ENCODE measurements at places on chromosomes 12 and 14.

DNA sequence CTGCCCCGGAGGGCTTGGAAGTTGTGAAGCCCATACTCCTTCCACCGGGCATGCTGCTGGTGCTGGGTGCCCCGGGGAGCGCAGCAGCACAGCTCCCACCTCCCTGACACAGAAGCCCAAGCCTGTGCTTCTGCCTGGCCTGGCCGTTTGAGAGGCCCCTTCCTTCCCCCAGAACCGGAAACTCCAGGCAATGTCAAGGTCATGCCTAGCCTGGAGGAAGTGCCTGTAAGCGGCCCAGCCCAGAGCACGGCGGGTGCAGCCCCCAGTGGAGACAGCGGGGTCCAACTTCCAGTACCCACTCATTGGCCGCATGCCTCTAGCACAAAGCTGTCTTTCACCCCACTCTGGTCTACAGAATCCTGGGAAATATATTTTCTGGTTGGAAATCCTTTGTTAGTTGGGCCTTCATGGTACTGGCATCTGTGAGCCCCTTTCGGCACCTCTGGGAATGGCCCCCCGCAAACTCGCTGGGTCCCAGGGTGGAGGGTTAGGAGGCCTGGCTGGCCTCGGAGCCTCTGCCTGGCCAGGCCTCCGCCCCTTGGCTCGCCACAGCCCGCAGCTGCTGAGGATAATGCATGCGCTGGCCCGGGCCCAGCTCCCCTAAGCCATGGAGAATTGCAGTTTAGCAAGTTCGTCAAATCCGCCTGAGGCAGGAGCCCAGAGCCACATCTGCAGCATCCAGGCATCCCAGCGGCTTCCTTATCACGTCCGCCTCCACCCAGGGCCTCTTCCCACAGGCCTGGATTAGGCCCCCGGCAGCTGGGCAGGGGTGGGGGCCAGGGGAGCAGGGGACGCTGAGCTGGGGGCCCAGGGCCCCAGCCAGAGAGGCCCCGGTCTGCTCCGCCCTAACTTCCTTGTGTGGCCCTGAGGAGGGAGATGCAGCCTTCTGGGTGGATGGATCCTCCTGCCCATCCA, 48.9 kb upstream of the DLK1 start:
- DNase-seq = no peak

- DNase-seq = no peak
Measured at GRCh38 chr14:71324767-71325272, 417.6 kb downstream of the PCNX1 start.

DNA sequence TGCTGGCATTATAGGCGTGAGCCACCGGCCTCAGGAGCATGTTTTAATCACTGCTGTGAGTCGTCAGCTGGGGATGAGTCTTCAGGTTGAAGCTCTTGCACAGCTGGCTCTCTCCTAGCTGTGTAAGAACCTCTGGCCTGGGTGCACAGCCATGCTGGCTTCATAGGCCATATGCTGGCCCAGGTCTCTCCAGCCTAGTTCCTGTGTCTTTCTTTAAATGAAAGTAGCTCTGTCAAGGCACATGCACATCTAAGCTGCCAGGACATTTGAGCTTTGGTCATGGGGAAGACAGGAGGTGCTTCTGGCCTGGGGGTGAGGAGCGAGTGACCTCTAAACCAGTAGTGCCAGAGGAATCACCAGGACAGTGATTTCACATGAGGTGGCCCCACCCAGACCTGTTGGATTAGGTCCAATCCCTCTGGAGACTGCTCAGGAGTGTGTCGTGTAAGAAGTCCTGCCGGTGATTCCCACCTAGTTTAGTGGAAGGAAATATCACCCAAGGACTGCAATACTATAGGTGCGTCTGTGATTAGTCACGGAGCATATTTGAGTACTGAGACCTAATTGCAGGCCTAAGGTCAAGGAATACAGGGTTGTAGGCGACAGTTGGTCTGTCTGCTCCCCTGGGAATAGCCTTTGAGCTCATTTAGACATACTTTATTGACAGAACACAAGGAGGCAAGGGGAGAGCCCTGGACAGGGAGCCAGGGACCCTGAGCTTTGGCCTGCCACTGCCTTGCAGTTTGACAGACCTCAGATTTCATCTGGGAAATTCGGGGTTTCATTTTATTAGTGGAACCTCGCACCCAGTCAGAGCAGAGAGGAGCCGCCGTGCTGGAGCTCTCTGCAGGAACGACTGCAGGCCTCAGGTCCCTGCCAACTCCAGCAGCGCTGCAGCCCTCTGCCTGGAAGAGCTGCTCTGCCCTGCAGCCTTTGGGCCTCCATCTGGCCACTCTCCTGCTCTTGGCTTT, 67.0 kb downstream of the ANKRD9 start:
- DNase-seq = no peak

GRCh38 chr12:6340745-6341416, 995 bp downstream of the TNFRSF1A start:
- no peak for DNase-seq

DNA sequence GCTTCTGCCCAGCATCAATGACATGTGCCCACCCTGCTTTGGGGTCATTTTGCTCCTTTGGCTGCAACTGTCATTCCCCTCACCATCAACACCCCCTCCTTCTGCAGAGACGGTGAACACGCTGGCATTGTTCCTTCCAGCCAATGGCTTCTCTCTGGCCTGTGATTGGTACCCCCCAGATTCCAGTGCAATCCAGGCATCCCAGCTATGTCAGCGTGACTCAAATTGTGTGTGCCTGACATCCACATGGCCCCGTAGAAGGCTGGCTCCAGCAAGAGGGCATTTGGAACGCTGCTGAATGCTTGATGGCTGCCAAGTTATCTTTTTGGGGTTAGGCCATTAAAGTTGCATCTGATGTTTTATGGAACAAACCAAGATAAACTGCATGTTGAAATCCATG, 21.0 kb upstream of the CCND2 start:
- DNase-seq = no peak

DNA sequence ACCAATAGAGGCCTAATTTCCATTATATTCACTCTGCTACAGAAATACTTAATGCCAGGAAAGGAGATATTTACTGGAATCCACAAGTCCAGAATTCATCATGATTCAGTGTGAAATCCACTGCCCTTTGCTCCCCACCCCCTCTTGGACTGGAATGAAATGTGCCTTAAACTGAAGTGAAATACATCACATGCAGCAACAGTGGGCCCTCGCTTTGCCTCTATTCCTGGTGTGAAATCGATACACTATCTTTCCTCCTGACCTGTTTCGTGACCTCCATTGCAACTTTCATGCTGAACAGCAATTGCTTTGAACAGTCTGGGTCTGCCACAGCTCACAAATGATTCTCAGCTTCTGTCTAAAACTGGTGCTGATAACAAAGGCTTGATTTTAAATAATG, 100.6 kb downstream of the NPAS3 start:
- DNase-seq = no peak

- no peak for DNase-seq
Measured at GRCh38 chr14:92923744-92924103, 774 bp downstream of the CHGA start.

DNA sequence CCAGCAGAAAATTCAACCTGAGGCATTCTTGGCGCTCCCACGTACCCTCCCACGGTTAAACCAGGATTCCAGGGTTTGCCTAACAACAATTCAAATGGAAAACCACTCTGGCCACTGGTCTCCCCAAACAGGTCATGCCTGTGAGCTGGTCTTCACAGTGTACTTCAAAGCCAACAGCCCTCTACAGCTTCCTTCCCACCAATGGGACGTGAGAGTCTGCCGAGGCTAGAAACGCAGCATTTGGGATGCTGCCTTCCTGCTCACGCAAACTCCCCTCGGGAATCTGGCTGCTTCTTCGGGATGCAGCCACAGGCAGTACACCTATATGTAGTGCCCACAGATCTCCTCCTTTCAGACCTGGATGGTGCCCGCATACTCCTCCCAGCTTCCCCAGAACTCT, 149.1 kb downstream of the KLHL28 start:
- DNase-seq = no peak

- DNase-seq = no peak
Measured at GRCh38 chr12:125228519-125229260, 163.5 kb downstream of the AACS start.

GRCh38 chr12:101414533-101415119, 7.1 kb upstream of the ARL1 start:
- DNase-seq = peak; percentile 18

DNA sequence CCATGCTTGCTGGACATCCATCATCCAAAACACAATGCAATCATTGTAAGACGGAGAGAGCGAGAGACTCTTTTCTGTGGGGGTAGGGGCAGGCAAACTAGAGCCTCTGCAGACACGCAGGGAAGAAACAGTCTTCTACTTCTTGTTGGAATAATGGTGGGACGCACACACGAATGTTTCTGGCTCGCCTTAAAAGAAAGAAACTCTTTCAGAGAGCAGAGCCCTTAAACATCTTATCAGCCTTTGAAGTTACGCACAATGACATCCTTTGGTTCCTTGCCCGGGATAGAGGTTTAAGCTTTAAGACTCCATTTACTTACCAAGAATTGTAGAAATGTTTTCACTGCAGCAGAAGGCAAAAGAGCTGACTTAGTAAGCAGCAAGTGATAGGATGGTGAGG, 133.8 kb upstream of the FOXN3 start:
- DNase-seq = no peak

DNA sequence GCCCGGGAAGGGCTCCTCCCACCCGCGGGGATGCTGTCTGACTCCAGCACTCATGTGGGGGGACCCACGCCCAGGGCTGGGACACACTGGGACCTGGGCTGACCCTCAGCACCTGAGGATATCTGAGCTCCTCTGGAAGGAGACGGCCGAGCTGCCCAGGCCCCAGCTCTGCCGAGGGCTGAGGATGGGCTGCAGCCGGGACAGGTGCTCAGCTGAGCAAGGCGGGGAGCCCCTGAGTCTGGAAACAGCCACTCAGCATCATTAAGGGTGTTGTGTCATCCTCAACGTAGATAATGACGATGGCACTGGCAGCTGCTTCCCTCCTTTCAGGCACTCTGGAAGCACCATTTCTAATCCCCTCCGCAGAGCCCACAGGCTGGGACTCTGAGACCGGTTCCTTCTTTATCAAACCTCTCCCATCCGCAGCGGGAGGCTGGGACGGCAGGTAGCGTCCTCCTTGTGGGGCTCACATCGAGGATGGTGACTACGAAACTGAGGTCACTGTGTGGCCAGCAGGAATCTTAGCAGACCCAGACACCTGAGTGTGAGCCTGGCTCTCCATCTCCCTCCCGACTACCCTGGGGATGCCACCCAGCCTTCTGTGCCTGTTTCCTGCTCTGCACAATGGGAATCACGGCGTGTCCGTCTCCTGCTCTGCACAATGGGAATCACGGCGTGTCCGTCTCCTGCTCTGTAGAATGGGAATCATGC, 26.7 kb upstream of the SFSWAP start:
- DNase-seq = no peak

DNA sequence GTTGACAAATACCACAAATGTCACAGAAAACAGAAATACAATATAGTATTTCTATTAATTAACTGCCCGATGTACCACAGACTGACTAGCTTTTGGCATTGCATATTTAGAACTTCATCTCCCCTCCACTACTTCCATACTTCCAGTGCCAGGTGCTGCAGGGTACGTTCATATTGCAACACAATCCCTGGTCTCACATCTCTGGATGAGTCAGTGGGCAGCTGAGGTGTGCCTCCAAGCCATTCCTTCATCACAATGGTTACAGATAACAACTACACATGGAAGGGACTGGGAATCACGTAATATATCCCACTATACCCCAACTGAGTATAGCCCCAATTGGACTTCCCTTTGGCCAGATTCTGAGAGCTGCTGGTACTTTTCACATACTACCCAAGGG, 31.1 kb downstream of the CCDC198 start:
- DNase-seq = no peak

GRCh38 chr12:32502693-32503502, 103.5 kb downstream of the FGD4 start:
- DNase-seq = no peak

DNA sequence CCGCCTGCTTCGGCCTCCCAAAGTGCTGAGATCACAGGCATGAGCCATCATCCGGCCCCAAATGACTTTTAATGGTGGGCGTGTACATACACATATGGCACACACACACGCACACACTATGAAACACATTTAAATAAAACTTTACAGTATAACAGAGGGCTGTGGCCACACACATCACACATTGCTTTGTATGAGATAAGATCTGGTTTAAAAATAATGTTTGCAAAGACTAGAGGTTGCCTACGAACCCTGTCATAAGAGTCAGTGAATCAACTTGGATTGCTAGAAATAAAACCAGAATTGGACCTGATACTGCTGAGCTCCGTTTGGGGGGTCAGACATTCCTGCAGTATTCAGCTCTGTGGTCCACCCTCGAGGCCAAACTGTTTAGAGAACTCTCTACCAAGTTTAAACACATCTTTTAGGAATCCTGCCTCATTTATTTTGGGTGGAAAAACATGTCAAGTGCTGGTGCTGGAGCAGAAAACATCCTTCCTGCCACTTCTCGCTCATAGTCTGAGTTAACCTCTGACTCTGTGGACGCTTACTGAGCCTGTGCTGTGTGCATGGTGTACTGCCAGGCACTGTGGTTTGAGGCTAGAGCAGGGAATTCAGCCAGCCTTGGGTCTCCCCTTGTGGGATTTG, 47.8 kb upstream of the EML1 start:
- DNase-seq = no peak

- DNase-seq = no peak
Measured at GRCh38 chr14:106378191-106378590, 851.8 kb downstream of the TMEM121 start.

DNA sequence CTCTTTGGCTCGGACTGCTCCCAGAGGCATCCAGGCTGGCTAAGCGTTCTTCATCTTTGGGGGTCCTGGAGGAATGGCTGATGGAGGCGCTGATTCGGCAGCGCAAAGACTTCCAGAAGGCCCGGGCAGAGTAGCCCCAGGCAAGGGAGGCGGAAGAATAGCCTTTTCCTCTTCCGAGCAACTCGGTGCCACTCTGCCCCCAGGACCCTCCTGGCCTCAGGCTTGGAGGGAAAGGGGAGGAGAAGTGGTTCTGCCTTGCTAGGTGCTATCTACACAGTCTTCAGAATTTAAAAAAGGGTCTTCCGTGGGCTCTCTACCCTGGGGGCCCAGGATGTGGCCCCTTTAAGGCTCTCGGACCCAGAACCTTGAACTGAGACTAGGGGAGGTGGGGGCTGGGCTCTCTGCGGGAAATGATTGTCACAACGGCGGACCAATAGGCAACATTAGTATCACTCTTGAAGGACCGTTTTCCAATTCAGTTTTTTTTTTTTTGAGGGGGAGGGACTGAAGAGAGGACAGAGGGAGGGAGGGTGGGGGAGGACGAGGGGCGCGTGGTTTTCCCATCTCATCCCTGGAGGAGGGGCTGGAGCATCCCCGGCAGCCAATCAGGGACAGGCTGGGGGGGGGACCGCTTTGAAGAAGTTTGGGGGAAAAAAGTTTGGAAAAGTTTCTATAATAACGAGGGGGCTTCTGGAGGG, at the start of gene NFATC4:
NFATC4 (plus strand) TSS at position 671 of the 698 bp plus-strand sequence. CDS start 157 bp downstream, outside the sequence.
- DNase-seq = peak; percentile 79

DNA sequence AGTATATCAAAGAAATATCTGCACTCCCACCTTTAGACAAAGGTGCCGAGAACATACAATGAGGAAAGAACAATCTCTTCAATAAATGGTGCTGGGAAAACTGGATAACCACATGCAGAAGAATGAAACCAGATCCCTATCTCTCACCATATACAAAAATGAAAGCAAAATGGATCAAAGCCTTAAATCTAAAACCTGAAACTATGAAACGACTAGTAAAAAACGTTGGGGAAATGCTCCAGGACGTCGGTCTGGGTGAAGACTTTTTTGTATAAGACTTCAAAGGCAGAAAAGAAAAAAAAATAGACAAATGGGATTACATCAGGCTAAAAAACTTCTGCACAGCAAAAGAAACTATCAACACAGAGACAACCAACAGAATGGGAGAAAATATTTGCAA, 83.8 kb downstream of the PPM1A start:
- no peak for DNase-seq

- DNase-seq = no peak
Measured at GRCh38 chr12:130952171-130952954, 1.3 kb upstream of the ADGRD1 start.

- DNase-seq = no peak
Measured at GRCh38 chr12:46585854-46586621, 213.5 kb upstream of the SLC38A2 start.
